ENCODE measurements at places on chromosomes 7 and 10.

DNA sequence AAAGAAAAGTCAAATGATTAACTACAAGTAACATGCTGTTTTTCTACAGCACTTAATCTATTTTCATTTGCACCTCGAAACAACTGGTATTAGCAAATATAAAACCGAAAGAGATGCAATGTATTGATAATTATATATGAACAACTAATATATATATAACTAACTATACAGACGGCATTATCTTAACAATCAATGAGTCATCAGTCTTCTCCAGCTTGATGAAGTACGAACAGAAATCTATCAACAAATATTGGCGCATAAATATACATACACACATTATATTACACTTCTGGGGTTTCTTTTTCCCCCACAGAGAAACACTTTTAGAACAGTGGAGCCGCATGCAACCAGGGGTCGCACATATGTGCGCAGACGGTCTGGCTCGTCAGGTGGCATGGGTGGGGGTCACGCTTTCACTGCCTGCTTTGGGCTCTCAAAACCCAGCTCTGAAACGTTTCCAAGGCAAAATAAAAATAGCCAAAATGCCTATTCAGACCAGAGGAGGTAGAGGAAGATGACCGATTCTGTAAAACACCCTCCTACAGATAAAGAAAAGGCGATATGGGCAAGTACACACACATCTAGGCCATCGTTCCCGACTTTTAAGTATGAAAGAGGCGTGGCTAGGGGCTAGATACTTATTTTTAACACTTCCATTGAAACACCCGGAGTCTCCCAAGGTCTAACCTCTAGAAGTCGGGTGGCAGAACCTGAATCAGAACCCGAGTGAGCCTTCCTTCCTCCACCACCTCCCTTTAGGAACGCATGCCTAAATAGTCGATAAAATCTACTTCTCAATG is 1.7 kb downstream of the ARHGAP12 start:
- no peak for DNase-seq

GRCh38 chr10:8594176-8594575 is 539.7 kb downstream of the GATA3 start:
- DNase-seq: no peak

- DNase-seq: no peak
Measured at GRCh38 chr10:75607576-75607975, 176.2 kb downstream of the LRMDA start.

GRCh38 chr7:28668085-28668484 is 255.8 kb downstream of the CREB5 start:
- DNase-seq: no peak

- no peak for DNase-seq
Measured at GRCh38 chr7:101553771-101554445, 75.2 kb downstream of the MYL10 start.

DNA sequence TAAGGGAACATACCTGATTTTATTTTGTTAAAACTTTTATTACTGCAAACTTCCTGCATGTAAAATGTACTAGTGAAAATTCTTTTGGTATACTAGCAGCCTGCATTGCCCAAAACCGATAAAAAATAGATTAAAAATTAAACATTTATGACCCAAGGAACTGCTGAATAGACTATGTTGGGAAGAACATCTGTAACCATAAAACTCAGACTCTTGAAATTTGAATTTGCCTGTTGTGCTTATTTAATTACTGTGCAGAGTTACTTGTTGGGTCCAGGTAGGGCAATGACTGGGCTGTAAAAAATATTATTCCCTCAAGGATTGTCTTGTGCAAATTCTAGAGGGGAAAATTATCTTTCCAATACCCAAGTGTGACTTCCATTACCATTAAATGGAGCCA is 193.5 kb upstream of the PITRM1 start:
- no peak for DNase-seq

DNA sequence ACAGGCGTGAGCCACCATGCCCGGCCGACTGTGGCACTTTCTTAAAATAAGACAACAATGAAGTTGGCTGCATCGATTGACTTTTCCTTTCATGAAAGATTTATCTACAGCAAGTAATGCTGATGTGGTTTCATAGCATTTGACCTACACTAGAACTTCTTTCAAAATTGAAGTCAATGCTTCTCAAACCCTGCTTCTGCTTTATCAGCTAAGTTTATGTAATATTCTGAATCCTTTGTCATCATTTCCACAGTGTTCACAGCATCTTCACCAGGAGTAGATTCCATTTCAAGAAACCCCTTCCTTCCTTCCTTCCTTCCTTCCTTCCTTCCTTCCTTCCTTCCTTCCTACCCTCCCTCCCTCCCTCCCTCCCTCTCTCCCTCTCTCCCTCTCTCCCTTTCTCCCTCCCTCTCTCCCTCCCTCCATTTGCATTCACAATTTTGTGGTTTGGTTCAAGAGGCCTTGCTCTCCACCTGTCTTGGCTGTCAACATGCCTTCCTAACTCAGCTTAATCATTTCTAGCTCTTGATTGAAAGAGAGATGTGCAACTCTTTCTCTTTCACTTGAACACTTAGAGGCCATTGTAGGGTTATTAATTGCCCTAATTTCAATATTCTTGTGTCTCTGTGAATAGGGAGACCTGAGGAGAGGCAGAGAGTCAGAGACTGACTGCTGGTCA is 52.1 kb downstream of the HDAC9 start:
- DNase-seq: no peak

- DNase-seq: no peak
Measured at GRCh38 chr7:142511801-142512200, 237.5 kb upstream of the PRSS1 start.

Data from NCI-H345 (cell line).